ENCODE measurements at places on chromosomes 4 and X. TPM values are rescaled to one million over a fixed set of nuclear protein-coding genes. Genes with fewer than 3 reads are reported as not detected.

The TCEAL4 gene
- 51.4 TPM for total RNA-seq

The HCCS gene
- total RNA-seq = 4.4 TPM

The MAGEE1 gene
- total RNA-seq = 2.3 TPM

The HTR2C gene
- total RNA-seq = not detected

The IL15 gene
- total RNA-seq = 0.66 TPM

The KLHL34 gene
- not detected for total RNA-seq

The ESX1 gene
- total RNA-seq = not detected

The PCDH10 gene
- total RNA-seq = 0.33 TPM

The PNMA6A gene
- 2.1 TPM for total RNA-seq

The TMSB15B gene
- total RNA-seq = 0.33 TPM

- no peak for DNase-seq
Observed at GRCh38 chr4:130478406-130478805, 1382.5 kb downstream of the C4orf33 start.

DNA sequence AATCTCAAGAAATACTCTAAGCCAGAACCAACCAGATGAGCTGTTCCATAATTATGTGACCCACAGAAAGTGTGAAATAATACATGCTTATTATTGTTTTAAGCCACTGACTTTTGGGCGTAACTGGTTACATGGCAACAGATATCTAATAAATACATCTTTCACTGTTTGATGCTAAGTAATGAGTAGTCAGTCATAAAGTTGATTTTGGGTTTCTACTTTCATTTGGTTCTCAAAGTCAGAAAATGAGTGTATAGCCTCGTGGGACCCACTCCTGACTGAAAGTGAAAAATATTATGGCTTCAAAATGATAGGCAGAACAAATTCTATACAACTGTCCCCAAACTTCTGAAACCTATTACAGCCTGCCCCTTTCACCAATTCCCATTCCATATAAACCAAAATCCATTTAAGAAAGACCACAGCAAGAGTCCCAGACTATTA lies 88.0 kb upstream of the CBR4 start:
- no peak for DNase-seq

DNA sequence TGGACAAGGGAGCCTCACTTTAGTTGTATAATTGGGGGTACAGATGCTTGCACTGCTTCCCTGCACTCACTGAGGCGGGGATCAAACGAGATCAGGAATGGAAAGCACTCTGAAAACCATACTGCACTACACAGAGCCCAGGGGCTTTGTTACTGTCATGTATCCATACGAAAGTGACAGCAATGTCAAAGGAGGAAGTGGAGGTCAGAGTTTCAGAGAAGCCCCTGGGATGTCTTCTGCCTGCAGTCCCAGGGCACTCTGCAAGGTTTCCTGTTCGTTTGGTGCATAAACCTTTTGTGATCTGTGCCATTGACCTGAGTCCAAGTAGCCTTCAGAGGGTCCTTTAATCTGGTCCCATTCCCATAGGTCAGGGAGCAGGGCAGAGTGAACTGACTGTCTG lies 31.2 kb downstream of the RNF175 start:
- DNase-seq = no peak

DNA sequence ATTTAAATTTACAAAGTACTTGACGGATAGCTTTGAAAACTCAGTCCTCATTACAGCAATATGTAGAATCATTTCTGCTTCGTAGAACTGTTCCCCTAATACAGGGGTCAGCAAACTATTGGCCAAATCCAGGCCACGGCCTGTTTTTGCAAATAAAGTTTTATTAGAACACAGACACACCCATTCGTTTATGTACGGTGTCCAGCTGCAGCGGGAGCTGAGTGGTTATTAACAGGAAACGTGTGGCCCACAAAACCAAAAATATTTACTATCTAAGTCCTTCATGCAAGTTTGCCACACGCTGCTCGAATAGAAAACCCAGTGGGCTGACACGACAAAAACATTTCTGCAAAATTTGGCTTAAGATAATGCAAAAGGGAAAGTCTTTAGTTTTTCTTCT lies 146.5 kb downstream of the AFAP1 start:
- DNase-seq = no peak

DNA sequence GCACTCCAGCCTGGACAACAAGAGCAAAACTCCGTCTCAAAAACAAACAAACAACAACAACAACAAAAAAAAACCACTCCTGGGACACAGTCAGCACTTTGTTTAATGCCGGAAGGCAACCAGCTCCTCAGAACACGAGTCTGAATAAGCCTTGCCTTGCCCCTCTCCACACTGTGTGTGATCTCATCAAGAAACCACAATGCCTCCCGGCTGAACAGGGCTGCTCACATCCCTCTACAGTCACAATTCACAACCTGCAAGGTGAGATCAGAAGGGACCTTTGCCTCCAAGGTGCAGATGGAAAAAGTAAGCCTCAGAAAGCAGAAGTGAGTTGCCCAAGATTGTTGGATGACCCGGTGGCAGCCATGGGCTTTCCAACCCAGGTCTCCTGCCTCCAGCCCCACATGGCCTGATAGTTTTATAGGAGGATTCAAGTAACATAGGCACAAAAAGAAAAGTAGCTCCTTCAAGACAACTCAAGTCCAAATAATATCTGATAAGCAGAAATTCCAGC lies 80.8 kb downstream of the JAKMIP1 start:
- no peak for DNase-seq

- DNase-seq = no peak
Observed at GRCh38 chr4:88597970-88598660, 5.8 kb downstream of the HERC3 start.

DNA sequence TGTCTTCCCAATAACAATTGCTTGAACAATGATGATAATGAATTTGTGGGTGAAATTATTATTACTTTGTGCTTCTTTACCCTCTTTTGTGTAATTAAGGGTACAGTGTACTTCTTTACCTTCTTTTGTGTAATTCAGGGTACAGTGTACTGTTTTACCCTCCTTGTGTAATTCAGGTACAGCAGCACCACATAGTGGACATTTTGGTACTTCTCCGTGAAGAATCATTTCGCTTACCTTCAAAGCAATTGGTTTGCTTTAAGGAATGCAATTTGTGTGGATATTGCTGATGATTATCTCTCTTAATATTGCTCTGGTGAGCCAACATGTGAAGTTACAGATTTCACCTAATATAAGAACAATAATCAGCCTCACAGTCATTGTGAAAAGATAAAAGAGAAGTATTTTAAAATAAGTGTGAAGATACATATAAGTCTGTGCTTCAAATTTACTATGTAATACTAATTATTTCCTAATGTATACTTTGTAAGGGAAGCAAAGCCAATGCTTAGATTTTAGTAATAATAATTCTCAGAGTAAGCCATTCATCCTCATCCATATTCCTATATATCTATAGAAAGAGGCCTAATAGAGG lies 27.2 kb upstream of the SEC24B start:
- peak; percentile 51 for DNase-seq

DNA sequence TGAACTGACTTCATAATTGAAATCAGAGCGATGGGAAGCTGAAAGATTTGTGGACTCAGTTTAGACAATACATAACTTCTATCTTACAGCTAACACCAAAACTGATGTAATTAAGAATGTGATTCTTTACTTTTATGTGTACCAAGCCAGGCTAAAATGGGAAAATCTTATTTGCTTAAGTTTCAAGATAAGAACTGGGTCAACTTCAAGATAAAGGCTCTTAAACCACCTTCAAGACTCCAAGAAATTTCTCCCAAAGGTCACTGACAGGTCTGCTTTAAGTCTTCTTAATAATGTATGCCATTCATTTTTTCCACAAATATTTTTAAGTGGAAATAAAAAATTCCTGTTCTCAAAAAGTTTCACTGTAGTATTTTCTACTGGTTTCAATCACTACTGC lies 55.5 kb downstream of the DDX60 start:
- DNase-seq = no peak

DNA sequence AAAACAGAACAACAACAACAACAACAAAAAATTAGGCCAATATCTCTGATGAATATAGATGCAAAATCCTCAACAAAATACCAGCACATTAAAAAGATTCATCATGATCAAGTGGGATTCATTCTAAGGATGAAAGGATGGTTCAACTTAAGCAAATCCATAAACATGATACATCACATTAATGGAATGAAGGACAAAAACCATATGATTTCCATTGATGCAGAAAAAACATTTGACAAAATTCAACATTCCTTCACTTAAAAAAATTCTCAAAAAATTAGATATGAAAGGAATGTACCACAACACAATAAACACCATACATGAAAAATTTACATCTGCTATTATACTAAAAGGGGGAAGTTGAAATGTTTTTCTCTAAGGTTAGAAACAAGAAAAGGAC lies 103.3 kb downstream of the IL15 start:
- DNase-seq = no peak

DNA sequence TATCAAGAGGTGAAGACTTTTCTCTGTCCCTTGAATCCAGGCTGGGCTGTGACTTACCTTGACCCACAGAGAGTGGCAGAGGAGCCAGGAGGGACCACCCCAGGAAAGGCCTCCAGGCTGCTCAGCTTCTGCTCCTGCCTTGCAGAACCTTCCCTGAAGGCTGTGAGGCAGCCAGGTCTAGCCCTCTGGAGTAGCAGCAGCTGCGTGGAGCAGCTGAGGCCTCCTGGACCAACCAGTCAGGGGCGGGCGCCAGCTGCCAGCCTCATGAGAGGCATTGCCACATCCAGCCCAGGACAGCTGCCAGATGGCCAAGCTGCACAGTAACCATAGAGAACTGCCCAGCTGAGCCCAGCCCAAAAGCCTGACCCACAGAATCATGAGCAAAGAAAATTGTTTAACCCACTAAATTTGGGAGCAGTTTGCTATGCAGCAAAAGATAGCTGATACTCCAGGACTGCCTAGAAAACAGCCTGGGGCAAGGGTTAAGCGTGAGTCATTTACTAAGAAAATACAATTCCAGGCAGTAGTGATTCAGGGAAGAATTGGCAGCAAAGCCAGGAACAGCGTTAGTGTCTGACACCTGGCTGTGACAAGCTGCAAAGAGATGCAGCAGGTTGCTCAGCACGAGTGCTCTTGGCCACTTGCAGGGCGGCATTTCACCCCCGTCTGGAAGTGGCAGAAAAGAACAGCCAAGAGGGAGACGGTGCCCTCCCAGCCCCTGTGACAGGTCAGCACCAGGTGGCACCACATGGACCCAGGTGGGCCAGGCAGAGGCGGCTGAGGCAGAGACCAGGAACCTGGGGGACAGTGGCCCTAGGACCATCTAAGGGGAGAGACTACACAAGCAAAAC lies 14.7 kb upstream of the PDE6B start:
- no peak for DNase-seq

DNA sequence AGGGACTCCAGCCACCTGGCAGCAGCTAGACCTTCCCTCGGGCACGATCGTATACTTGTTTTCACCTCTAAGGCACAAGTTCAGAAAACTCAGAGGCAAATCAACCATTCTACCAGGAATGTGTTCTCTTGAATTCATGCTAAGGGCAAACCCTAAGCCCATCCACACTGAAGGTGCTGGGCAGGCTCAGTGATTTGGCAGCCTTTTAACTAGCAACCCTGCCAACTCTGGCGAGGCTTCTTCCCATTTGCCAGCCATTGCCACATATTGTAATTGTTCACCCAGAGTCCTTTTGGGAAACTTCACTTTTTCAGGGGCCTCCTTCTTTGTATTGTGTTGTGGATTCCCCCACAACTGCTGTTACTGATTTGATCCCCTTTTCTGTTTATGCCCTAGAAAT lies 298.6 kb upstream of the LDB2 start:
- no peak for DNase-seq

- no peak for DNase-seq
Observed at GRCh38 chr4:5965225-5965624, 53.0 kb downstream of the C4orf50 start.

DNA sequence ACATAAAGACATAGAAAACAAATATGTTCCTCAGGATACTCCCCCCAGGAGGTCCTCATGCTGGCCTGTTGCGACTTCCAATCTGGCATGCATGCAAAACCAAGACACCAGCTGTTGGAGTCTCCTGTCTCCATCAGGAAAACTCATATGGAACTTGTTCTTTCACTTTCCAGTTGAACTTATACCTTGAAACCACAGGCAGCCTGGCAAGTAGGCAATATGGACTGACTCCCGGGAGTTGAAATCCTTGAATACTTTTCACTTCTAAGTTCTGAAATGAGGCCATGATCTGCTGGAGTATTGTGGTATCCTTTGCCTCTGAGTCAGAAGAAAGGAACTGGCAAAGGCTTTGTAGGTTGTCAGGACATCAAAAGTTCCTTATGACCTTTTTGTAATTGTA lies 444.2 kb downstream of the IDS start:
- DNase-seq = no peak

GRCh38 chr4:68358988-68359387 lies 9.1 kb upstream of the YTHDC1 start:
- no peak for DNase-seq

GRCh38 chr4:69984030-69984443 lies 11.7 kb upstream of the STATH start:
- peak; percentile 66 for DNase-seq

- no peak for DNase-seq
Observed at GRCh38 chrX:41558531-41558930, 111.4 kb downstream of the NYX start.

DNA sequence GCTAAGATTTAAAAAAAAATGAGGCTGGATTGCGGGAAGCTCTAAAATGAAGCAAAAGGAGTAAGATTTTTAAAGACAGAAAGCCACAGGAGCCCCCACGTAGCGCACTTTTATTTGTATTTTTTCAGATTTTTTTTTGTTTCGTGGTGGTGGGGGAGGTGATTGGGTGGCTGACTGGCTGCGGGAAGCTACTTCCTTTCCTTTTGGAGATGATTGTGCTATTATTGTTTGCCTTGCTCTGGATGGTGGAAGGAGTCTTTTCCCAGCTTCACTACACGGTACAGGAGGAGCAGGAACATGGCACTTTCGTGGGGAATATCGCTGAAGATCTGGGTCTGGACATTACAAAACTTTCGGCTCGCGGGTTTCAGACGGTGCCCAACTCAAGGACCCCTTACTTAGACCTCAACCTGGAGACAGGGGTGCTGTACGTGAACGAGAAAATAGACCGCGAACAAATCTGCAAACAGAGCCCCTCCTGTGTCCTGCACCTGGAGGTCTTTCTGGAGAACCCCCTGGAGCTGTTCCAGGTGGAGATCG lies 908 bp downstream of the PCDH10 start:
- DNase-seq = no peak

DNA sequence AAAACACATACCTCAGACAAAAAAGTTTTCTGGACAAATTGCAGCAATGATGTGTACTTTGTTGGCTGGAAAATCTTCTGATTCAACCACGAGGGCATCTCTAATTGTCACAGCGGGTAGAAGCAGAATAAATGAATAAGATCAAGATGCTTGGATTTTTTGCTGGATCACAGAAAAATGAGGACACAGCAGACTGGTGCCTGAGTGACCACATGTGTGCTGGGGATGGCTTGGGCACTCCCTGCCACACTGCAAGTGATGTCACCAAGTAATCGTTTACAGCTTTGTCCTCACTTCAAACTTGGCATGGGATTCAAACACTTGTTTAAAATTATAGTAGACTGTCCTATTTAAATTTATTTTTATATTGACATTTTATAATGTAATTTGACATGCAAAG lies 557.0 kb downstream of the SPRY1 start:
- no peak for DNase-seq

GRCh38 chrX:119398974-119399771 lies at the start of gene SLC25A43:
TSS of gene SLC25A43 (plus strand) at chrX:119399336. CDS start at chrX:119399404, 68 bp downstream.
- peak; percentile 43 for DNase-seq

- no peak for DNase-seq
Observed at GRCh38 chrX:130626521-130626920, 224.7 kb downstream of the RBMX2 start.

GRCh38 chr4:96642490-96642889 lies 802.6 kb downstream of the PDHA2 start:
- DNase-seq = no peak

Measured in body of pancreas (tissue), 4 donors.